Stomach (tissue), 19 donors: ENCODE measurements at places on chromosomes 3 and 15. TPM values are rescaled to one million over a fixed set of nuclear protein-coding genes. Genes with fewer than 3 reads are reported as not detected.
A peak's percentile ranks its signal among the peaks of the same experiment; 100 is the strongest.

IQCH gene
- 4.0 TPM for total RNA-seq

DNA sequence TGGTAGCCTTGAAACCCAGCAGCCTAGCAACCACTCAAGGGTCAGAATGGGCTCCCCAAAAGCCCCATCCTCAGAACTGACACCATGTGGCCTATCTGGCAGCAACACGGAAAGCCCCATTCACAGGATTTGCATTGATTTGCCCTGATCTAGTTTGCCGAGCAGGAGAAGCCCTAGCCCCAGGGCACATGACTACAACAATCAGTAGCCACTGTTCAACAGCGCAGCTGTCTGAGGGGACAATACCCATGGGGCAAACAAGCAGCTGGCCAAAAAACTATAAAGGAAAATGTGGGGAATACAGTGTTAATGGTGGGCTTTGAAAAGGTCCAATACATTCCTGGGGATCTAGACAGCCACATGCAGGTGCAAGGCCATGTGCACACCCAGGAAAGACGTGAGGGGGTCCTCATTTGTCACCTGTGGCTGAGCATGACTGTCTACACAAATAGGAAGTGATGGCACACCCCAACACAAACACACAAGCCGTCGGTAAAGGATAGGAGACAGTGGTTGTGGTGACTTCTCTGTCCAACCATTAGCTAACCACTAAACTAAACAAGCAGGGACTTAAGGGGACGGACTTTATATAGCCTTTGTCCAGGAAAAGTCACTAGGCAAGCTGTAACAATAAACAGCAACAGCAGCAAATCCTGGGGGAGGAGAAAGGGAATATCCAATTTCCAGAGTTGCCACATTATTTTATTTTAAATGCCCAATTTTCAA, 113.7 kb downstream of the LRIG1 start:
- no peak for DNase-seq

ACP3 gene
- 29.9 TPM for total RNA-seq

GRCh38 chr3:160676547-160677303, at the start of gene ARL14:
Gene ARL14, plus strand, starts transcription at chr3:160677160. Its CDS starts 187 bp downstream, at chr3:160677347.
- peak; percentile 88 for DNase-seq

- DNase-seq, result no peak
Measured at GRCh38 chr3:132368962-132369361, 48.3 kb upstream of the DNAJC13 start.

DNA sequence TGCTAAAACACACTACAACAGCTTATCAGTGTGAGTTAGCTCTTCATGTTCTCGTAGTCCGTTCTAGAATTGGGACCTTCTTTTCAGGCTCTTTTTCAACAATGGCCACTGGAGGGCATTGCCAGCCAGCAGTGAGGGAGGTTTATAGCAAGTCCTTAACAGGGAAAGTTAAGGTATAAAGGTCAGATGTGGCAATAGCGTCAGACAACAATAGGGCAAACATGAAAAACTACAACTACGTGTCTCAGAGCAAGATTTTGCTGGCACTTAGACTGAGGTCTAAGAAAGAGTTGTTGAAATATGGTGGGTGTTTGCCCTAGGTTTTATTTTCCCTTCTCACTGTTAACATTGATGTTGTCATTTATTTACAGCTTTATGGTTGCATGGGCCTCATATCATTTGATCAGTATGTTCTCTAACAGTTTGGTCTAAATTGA, 161.4 kb downstream of the GMNC start:
- peak; percentile 65 for DNase-seq

LRTM1 gene
- total RNA-seq, result not detected

DNA sequence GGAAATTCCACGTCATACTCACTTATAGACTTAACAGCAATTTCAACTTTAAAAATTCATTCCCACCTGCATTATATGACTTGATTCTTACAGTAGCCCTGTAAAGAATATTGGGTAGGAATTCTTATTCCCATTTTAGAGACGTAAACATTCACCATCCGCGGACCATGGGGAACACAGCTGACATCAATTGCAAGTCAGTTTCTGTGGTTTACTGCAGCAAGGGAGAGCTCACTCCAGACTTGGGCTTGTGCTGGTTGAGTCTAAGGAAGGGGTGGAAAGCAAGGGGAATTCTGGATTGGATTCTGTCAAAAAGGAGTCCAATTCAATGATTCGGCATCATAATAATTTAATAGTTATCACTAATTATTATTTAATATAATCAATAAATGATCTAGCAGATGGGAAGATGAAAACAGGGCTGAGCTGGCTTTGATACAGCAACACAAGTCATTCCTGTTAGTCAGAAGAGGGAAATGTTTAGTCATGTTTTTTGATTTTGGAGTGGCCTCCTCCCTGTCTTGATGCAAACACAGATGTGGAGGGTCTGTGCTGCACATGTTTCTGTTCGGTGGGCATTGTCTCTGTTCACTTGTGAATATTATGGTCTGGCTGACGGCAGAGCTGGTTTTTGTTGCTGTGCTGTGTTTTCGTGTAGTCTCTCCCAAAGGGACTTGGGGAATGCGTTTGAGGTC, 9.7 kb downstream of the LIPC start:
- no peak for DNase-seq

SLC25A26 gene
- total RNA-seq, result 9.8 TPM

DUOXA2 gene
- 1.3 TPM for total RNA-seq

A4GNT gene
- total RNA-seq, result not detected

DNA sequence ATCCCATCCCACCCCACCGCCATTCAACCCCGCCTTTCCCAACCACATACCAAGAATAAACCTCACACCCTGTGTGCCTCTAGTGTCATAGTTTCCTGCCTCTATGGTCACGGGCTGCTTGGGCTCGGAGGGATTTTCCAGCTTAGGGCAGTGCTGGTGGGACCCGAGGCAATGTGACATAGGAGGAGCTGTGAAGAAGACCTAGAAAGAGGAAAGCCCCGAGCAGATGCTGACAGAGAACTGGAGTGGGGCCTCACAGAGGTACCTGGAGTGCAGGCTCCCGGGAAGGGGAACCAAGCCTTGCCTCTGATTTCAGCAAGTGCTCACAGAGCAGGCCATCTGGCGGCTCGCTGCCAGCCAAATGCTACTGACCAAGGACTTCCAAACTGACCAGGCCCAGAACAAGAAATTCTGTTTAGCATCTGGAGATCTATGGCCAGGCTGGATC, 27.5 kb downstream of the BHLHE40 start:
- no peak for DNase-seq

GRCh38 chr3:153173758-153174516, 11.9 kb downstream of the RAP2B start:
- DNase-seq, result no peak
